ENCODE measurements at places on chromosomes 16 and 17.

- DNase-seq: no peak
Observed at GRCh38 chr17:64250233-64250835, 12.7 kb downstream of the TEX2 start.

GRCh38 chr17:17363638-17364337, 60.6 kb downstream of the NT5M start:
- DNase-seq: no peak

DNA sequence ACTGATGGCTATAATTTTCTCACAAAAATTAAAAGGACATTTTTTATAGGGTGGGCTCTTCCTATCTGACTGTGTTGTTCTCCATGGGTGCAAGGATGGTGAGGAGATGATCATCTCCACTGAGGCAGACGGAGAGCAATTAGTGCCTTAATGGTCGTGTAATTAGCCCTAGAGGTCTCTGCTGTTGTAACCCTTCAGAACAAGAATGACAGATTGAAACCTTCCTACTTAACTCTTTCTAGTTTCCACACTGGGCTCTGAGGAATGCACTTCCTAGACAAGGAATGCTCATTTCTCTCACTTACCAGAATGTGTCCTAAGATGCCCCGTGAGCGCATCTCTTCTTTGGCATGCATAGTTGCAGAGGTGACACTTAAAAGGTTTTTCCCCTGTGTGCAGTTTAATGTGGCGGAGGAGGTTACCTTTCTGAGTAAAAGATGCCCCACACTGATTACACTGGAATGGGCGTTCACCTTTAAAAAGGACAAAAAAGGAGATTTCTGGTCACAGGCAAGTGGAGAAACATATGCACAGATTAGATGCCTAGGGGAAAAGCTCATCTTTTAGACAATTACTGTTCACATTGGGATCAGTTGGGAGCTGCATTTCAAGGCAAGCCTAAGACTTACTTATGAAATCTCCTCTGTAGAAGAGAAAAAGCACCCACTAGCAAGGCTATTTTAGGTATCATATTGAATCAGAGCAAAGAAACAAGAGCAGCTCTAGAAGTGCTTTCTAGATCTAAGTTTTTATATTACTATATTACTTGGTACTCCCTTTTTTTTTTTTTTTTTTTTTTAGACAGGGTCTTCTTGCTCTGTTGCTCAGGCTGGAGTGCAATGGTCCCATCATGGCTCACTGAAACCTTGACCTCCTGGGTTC, 53.6 kb downstream of the GRB7 start:
- no peak for DNase-seq

DNA sequence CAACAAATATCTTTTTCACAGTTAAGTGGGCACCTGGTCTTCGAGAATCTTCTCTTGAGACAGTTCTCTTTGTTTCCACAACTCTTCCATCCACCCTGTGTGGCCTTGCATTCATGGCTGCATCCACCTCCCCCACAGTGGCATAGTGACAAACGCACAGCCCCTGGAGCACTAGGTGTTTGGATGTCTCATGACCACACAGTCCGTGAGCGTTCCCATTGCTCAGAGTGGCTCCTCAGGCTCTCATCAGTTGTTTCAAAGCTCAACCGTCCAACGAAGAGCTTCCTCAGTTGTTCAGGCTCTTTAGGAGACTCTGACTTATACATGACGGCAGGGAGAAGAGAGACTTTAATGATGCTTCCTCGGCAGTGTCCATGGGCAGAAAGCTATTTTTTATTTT, 191.6 kb downstream of the CDRT15L2 start:
- no peak for DNase-seq

- DNase-seq: no peak
Observed at GRCh38 chr17:47266782-47267181, 13.2 kb downstream of the ITGB3 start.

DNA sequence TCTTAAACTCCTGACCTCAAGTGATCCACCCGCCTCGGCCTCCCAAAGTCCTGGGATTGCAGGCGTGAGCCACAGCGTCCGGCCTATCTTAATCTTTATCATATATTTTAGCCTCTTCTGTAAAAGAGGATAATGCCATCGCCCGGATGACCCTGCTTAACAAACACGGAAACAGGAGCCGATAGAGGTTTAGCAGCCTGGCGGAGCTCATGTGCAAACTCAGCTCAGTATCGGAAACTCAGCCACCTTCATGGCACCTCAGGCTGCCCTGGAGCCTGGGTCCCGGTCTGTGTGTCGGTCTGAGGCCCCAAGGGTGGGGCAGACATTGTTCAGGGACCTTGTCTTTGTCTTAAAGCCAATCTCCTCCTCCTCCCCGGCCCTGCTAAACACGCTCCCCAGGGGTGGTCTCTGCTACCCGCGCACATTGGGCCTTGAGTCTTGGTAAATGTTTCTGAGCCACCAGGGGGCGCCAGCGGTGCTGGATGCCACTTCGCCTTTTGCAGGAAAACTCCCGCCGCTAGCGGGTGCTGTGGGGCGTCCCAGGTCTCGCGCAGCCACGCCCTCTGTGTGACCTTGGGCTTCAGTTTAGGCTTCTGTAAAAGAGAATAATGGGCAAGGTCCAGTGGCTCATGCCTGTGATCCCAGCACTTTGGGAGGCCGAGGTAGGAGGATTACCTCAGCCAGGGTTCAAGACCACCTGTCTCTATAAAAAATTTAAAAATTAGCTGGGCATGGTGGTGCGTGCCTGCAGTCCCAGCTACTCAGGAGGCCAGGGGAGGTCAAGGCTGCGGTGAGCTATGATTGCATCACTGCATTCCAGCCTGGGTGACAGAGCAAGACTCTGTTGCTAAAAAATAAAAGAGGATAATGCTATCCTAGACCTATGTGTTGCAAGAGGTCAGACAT, 2.7 kb downstream of the CETP start:
- peak; percentile 32 for DNase-seq

DNA sequence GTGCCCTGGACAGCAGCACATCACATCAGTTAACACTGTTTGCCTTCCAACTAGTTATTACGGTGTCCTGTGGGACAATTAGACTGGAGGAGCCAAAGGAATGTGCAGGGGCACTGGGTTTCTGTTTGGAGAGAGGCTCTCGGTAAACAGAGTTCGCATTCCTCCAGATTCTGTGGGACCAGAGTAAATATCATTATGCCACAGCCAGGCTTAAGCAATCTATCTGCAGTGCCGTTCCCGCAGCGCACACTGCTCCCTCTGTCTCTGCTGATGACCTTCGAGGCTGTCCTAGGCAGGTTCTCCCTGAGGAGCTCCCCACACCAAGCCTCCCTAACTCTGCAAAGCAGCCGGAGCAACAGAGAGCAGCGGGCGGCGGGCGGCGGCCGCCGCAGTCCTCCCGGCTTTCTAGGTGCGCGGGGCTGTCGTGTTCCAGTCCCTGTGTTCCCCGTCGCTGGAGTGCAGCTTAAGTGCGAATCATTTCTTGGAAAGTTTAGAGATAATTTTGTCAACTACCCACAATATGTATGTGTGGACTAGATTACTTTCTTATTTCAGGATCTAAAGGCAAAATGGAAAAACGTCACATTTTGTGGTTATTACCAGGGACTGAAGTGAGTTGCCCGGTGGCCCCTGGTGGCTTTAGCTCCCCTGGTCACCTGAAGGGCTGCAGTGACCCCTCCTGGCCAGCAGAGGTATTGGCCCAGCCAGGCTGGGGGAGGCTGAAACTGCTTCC, 43.3 kb downstream of the PGS1 start:
- DNase-seq: peak; percentile 67

- DNase-seq: no peak
Observed at GRCh38 chr16:84308120-84308519, 13.4 kb downstream of the WFDC1 start.

- no peak for DNase-seq
Observed at GRCh38 chr16:1265090-1265630, 9.3 kb downstream of the TPSD1 start.

GRCh38 chr17:21285164-21286065, 904 bp downstream of the MAP2K3 start:
- no peak for DNase-seq

GRCh38 chr16:49866595-49867071, 10.7 kb upstream of the ZNF423 start:
- no peak for DNase-seq

DNA sequence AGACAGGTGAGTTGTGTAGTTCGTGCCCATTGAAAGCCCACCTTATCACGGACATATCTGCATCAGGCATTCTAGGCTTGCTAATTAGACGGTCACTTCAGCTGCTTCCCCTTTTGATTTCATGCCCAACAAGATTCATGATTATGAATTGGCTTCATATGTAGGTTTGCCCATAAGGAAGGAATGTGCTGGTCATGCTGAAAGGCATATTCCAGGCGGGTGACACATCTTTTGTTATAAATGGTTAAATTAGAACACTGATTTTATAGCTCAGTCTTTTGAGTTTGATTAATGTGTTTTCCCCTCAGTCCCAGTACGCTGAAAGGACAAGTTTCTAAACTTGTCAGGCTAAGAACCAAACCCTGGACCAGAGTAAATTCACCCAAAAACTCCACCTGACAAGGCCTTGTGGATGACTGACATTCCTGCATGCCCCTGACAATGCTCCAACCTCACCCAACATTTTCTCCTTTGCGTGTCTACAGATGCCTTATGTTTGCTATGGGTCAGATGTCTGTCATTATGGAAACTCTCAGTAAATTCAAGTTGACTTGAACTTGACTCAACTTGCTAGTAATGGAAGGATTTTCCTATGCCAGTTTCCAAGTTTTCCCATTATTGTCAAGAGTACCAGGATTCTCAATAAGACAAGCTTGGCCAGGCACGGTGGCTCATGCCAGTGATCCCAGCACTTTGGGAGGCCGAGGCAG, 421.9 kb downstream of the PMP22 start:
- no peak for DNase-seq

DNA sequence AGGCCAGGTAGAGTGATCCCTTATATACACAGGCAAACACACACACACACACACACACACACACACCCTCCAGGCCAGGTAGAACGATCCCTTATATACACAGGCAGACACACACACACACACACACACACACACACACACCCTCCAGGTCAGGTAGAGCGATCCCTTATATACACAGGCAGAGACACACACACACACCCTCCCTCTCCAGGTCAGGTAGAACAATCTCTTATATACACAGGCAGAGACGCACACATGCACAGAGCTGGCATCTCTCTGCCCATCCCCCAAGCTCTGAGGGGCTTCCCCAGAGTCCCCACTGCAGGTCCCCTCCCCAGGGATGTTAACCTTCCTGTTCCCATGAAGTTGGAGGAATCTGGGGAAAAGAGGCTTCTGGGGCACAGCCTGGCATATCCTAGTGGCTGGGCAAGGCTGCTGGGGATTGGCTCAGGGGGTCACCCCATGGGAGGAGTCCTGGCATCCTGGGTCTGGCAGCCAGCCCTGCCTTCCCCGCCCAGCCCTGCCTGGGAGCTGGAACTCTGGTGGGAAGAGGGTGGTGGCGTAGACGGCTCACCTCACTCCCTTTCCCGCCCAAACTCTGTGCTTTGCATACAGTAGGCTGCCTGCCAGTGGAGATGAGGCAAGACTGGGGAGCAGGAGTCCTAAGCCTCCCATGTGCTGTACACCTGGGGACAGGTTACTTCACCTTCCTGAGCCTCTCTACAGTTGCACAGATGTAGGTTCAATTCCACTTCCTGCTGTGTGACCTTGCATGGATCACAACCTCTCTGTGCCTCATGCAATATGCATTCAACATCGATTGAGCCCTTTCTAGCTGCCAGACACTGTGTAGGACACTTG, 41.8 kb downstream of the TEKT5 start:
- no peak for DNase-seq

DNA sequence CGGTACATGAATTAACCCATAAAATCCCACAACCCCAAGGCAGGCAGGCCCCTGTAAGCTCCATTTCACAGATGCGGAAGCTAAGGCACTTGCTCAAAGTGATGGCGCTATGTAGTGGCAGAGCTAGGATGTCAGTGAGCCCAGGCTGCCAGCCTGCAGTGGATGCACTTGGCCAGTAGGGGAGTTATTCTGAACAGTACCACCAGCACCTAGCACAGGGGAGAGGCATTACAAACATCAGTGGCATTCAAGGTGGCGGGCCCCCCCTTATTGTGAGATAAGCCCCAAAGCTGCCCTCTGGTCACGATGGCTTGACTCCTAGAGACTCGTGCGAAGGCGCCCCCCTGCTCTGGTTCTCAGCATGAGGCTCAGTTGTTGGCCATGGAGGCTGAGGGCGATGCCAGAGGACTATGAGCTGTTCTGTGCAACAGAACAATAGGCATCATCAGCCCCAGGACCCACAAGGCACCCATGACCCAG, 33.8 kb downstream of the GTF3C1 start:
- no peak for DNase-seq

DNA sequence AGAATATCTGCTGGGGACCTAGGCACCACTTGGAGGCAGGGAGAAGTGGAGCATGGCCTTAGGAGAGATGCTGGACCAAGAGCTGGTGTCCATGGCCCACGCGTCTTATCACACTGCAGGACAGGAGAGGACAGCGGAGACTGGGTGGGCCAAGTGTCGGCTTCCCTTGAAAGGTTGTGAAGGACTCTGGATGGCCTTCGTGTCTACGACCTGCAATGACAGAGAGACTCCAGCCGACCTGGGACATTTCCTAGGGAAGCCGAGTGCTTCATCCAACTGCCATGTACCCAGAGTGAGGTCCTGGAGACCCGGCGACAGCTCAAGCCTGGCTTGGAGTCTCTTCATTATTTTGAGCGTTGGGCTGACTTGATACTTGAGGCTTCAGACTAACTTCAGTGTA, 20.5 kb downstream of the C1QTNF1 start:
- no peak for DNase-seq
